ENCODE measurements at places on chromosomes 12 and 14.

GRCh38 chr12:61999311-61999710, 260.9 kb upstream of the USP15 start:
- DNase-seq = no peak

DNA sequence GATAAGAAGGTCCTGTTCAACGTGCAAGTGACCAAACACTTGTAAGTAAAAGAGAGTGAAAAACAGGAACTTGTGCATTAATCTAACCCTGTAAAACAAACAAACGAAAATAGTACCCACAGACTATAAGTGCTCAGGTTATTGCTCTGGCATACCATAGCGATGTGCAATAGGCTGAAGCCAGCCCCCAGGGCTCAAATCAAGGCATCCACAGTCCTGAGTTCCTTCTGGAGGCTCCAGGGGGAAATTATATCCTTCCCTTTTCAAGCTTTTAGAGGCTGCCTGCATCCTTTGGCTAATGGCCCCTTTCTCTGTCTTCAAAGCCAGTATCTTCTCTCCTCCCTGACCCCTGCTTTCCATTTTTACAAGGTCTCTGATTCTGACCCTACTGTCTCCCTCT, 8.1 kb upstream of the CMAS start:
- no peak for DNase-seq

DNA sequence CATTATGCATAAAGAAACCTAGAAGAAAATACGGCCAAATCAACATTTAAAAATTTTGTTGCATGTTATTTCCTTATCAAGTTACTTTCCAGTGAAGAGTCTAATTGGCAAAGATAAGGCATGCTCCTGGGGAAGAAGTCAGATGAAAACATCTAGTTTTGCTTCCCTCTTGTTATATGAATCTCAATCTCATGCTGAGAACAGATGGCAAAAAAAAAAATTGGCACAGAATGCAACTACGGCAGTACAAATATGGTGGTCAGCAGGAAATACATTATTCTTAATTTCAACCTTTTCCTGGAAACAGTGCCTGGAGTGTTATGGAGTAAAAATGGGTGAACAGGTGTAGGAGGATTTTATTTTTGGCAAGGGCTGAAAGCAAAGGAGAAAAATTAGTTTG, 32.8 kb downstream of the HECTD4 start:
- DNase-seq = peak; percentile 71

DNA sequence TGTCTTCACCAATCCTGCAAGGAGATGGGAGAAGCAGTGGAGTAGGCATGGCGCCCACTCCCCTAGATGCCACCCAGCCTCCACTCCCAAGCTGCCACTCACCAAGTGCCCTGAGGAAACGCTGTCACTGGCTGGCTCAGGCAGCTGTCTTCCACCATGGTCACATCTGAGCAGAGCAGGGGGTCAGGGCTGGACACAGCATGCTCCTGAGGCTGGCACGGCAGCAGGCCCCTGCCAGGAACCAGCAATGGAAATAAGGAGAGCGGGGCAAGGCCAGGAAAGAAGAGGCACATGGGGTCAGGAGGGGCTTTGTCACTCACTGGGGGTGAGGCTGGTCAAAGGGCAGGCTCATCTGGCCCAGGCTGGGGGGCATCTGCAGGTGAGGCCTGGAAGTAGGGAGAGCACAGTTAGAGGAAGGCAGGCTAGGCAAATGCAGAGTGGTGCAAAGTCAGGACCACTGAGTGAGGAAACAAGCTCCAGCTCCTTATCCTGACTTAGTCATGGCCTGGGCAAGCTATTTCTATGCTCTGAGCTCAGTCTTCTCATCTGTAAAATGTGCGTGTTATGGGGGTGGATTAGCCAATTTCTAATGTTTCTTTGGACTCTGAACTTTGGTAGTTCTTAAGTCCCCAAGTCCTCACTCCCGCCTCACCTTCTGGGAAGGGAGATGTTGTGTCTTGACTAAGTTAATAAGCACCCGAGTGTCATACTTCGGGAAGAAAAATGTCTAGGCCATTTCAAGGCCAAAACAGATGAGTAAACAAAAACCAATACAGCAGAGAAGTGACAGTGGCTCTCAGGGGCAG, 8.0 kb downstream of the NAB2 start:
- DNase-seq = no peak

- DNase-seq = no peak
These were observed 69.0 kb downstream of the PRIMA1 start for GRCh38 chr14:93719256-93719655.

DNA sequence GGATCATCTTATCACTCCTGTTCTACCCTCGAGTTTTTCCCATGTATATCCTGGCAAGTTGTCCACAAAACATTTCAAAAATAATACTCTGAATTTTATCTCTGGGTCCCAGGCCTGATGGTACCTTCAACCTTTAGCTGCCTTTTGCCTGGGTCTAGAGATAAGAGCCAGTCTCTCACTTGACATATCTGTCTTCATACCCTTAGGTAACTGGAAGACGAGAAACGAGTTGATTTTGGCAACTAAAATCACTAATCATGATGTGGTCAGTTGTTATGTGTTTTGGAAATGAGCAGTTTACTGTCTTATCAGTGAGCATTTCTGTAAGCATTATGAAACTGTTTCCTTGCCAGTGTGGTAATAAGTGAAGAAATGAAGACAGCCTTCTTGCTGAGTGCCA, 6.3 kb downstream of the RNF10 start:
- no peak for DNase-seq

- DNase-seq = no peak
These were observed 130.0 kb downstream of the DPF3 start for GRCh38 chr14:72763892-72764291.

DNA sequence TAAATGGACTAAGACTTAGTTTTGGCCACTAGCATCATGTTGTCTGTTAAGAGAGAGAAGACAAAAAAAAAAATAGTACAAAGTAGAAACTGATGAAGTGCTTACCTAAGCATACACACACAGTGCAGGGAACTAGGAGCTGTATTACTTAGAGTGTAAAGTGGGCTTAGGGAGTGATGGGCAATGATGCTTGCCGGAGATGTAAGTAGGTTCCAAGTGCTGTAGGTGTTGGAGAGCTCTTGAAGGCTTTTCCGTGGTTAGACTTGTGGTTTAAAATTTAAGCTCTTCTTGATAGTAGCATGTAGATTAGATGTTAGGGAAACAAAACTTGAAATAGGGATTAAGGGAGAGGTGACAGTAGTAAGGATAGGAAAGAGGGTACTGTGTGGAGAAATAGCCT, 34.7 kb downstream of the MIA2 start:
- no peak for DNase-seq

GRCh38 chr14:35050652-35051051, 4.6 kb downstream of the FAM177A1 start:
- no peak for DNase-seq
